ENCODE measurements at places on chromosomes 13 and 19. TPM values are rescaled to one million over a fixed set of nuclear protein-coding genes. Genes with fewer than 3 reads are reported as not detected.

Gene C19orf81
- not detected for polyA plus RNA-seq

Gene CBARP
- not detected for polyA plus RNA-seq

- DNase-seq = no peak
Measured at GRCh38 chr13:50643060-50643459, 200.4 kb downstream of the DLEU7 start.

Gene ONECUT3
- polyA plus RNA-seq = not detected

DNA sequence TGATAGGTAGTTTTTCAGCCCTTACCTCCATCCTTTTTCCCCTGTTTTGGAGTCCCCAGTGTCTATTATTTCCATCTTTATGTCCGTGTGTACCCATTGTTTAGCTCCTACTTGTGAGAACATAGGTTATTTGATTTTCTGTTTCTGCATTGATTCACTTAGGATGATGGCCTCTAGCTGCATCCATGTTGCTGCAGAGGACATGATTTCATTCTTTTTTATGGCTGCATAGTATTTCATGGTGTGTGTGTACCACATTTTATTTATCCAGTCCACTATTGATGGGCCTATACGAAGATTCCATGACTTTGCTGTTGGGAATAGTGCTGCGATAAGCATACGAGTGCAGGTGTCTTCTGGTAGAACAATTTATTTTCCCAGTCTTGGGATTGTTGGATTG lies 15.0 kb upstream of the ZNF527 start:
- no peak for DNase-seq

Gene OR7C1
- polyA plus RNA-seq = not detected

DNA sequence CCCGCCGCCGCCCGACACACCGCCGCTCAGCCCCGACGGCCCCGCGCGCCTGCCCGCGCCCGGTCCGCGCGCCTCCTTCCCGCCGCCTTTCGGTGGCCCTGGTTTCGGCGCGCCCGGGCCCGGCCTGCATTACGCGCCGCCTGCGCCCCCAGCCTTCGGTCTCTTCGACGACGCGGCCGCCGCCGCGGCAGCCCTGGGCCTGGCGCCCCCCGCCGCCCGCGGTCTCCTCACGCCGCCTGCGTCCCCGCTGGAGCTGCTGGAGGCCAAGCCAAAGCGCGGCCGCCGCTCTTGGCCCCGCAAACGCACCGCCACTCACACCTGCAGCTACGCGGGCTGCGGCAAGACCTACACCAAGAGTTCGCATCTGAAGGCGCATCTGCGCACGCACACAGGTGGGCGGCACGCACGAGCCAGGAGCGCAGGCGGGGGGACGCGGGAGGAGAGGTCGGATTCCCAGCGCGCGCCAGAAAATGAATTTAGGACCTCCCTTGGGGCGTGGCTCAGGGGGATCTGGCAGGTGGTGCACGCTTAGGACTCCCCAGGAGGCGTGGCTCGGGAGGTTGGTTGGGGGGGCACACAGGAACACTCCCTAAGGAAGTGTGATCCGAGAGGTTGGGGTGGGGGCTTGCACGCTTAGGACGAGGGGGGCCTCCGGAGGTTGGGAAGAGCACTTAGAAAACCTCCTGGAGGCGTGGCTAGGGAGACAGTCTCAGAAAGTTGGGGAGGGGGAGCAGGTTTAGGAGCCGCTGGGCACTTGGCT lies 1.2 kb downstream of the KLF2 start:
- peak; percentile 32 for DNase-seq

- no peak for DNase-seq
Measured at GRCh38 chr19:13012690-13013608, 17.7 kb downstream of the NFIX start.

DNA sequence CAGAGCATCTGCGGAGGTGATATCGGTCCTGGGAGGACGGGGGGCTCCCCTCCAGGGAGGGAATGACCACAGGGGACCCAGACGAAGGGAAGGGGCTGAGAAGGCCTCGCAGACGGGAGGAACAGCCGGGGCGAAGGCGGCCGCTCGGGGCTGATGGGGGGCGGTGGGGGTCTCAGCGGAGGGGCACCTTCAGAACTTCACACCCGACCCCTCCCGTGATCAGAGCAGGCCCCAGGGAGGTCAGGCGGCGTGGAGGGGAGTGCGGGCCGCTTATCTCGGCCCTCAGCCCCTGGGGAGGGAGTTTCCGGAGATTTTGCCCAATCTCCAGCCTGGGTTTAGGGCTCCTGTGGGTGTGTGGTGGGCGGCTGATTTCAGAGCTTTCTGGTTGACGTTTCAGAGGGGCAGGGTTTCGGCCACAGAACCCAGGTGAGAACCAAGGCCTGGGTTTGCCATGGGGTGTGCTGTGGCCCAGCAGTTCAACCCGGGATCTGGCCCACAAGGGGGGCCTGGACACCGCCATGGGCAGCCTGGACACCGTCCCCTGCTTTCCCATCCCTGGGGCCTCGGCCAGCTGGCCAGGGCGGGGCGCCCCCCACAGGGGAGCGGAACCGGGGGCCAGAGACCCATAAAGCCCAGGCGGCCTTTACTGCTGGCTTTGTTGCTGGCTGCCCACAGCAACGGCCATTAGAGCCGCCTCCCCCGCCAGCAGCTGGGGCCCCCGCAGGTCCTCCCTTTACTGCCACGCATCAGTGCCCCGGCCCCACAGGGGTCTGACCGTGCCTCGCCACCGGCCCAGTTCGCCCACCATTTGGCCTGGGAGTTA lies 29.0 kb downstream of the ARID3A start:
- no peak for DNase-seq

GRCh38 chr13:30196025-30196424 lies 111.3 kb downstream of the KATNAL1 start:
- DNase-seq = no peak

DNA sequence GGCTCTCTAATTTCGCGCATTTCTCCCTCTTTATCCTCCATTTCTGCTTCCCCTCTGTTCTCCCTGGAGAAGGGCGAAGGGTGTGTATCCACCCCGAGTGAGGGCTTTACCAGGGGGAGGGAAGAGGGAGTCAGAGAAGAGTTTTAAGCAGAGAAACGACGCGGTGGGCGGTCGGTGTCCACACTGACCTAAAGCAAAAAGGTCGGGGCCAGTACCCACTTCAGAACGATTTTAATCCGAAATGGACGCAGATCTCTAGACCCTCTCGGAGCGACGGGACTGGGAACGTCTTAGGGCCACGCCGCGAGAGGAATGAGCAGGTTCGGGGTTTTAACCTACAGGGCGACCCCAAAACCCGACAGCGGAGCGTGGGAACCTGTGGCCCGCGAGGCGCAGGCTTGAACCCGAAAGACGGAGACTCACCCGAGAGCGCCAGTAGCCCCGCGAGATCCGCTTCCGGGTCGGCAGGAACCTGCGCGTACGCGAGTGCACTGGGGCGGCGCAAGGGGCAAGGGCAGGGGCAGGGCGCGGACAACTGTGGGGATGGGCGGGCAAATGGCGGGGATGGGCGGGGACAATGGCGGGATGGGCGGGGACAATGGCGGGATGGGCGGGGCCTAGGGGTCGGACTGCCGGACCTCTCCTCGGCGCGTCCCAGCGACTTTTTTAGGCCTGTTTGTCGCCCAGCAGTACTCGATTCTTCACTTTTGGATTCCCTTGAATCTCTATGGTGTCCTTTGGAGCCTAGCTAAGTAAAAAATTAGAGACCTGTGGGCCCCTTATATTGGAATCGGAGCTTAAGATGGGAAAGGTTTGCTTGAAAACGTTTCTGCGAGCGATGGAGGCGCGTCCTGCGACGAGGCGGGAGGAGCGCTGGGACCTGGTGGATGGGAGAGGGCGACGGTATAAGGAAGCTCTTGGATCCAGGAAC lies at the start of gene ZNF677:
Gene ZNF677, minus strand, starts transcription at position 463 of the 931 bp plus-strand sequence. CDS start 3,323 bp downstream, outside the sequence.
- peak; percentile 71 for DNase-seq

DNA sequence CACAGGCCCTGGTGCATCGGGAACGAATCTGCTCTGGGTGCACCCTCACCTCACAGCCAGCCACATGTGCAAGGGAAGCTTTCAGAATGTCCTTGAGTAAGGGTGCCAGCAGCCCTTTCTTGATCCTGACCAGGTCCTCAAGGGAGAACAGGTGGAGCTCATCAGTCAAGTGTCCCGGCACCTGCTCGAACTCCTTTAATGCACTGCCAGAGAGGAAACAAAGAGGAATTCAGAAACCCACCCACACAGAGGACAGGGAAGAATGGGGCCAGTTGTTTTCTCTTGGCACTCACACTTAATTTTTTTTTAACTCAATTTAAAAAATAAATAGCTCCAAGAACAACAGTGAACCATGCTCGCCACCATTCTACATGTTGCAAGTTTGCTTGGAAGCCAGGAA lies 41.7 kb downstream of the RUBCNL start:
- no peak for DNase-seq

DNA sequence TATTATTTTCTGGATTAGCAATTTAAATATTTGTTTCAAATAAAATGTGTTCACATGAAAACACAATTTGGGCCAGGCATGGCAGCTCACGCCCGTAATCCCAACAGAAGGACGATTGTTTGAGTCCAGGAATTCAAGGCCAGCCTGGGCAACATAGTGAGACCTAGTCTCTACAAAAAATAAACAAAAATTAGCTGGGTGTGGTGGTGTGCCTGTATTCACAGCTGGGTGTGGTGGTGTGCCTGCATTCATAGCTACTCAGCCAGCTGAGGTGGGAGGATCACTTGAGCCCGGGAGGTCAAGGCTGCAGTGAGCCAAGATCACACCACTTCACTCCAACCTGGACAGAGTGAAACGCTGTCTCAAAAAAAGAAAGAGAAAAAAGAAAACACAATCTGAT lies 46.4 kb downstream of the KPNA3 start:
- no peak for DNase-seq

GRCh38 chr19:2176337-2176994 lies 12.7 kb downstream of the DOT1L start:
- DNase-seq = no peak

Gene SLAIN1
- 9.4 TPM for polyA plus RNA-seq

GRCh38 chr19:55086730-55087541 lies 11.3 kb downstream of the EPS8L1 start:
- DNase-seq = no peak

Gene OR4F17
- not detected for polyA plus RNA-seq

- DNase-seq = no peak
Measured at GRCh38 chr13:44293374-44293773, 80.2 kb upstream of the SERP2 start.
